ENCODE measurements at places on chromosomes 4 and X. TPM values are rescaled to one million over a fixed set of nuclear protein-coding genes. Genes with fewer than 3 reads are reported as not detected.

SLC16A2 gene
- 23.2 TPM for total RNA-seq

BBS12 gene
- 4.1 TPM for total RNA-seq

GAB3 gene
- 4.6 TPM for total RNA-seq

TSR2 gene
- total RNA-seq: 34.3 TPM

RAI2 gene
- total RNA-seq: 45.7 TPM

FUNDC1 gene
- 26.4 TPM for total RNA-seq

TMPRSS11F gene
- total RNA-seq: not detected

PRPS1 gene
- total RNA-seq: 19.0 TPM

CCNQ gene
- 14.9 TPM for total RNA-seq

ARMCX2 gene
- total RNA-seq: 57.9 TPM

IBSP gene
- total RNA-seq: 2.1 TPM

PRKG2 gene
- 0.58 TPM for total RNA-seq

MAGEC2 gene
- total RNA-seq: not detected

ADH1A gene
- total RNA-seq: 5.4 TPM

TENM3 gene
- 7.8 TPM for total RNA-seq

VCX gene
- total RNA-seq: not detected

CT45A2 gene
- total RNA-seq: not detected

P2RY4 gene
- total RNA-seq: not detected

SCML1 gene
- 6.1 TPM for total RNA-seq

L1CAM gene
- total RNA-seq: 10.0 TPM

CXorf65 gene
- not detected for total RNA-seq

SPANXB1 gene
- not detected for total RNA-seq

FGB gene
- total RNA-seq: 7.5 TPM

SLC10A4 gene
- total RNA-seq: 0.43 TPM

PRSS12 gene
- total RNA-seq: 39.4 TPM

CXCL6 gene
- total RNA-seq: 3.4 TPM

KIAA0232 gene
- 35.0 TPM for total RNA-seq

GAGE12H gene
- total RNA-seq: not detected

GPR50 gene
- 0.12 TPM for total RNA-seq

YIPF6 gene
- 47.7 TPM for total RNA-seq

EDA2R gene
- 1.9 TPM for total RNA-seq

GPAT3 gene
- total RNA-seq: 11.2 TPM

CLDN34 gene
- total RNA-seq: 0.43 TPM

STBD1 gene
- 16.3 TPM for total RNA-seq

APLN gene
- total RNA-seq: 0.20 TPM

PPARGC1A gene
- 28.9 TPM for total RNA-seq

ODAPH gene
- not detected for total RNA-seq

CTAG1A gene
- not detected for total RNA-seq

UBE2A gene
- 49.5 TPM for total RNA-seq

USP51 gene
- total RNA-seq: 1.9 TPM

KLHL13 gene
- total RNA-seq: 22.6 TPM

HMGB3 gene
- 14.8 TPM for total RNA-seq
